ENCODE measurements at places on chromosomes 7 and 10.

DNA sequence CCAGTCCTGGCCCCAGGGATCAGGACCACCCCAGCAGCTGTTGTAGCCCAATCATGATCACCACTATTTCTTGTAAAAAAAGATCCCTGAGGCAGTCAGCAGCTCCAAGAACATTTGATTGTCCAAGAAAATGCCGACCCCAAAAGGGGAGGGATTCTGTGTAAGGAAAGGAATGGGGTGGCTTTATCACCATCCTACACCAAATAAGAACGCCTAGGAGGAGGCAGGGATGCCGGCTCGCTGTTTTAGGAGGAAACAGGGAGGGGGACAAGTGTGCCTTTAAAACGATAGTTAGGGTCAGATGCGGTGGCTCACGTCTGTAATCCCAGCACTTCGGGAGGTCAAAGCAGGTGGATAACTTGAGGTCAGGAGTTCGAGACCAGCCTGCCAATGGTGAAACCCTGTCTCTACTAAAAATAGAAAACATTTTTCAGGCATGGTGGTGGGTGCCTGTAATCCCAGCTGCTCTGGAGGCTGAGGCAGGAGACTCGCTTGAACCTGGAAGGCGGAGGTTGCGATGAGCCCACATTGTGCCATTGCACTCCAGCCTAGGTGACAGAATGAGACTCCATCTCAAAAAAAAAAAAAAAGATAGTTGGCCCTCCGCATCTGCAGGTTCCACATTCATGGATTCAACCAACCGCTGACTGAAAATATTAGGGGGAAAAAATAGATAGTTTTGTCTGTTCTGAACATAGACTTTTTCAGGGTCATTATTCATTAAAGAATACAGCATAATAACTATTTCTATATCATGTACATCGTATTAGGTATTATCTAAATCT is 63.6 kb downstream of the PDIA4 start:
- DNase-seq, result no peak

DNA sequence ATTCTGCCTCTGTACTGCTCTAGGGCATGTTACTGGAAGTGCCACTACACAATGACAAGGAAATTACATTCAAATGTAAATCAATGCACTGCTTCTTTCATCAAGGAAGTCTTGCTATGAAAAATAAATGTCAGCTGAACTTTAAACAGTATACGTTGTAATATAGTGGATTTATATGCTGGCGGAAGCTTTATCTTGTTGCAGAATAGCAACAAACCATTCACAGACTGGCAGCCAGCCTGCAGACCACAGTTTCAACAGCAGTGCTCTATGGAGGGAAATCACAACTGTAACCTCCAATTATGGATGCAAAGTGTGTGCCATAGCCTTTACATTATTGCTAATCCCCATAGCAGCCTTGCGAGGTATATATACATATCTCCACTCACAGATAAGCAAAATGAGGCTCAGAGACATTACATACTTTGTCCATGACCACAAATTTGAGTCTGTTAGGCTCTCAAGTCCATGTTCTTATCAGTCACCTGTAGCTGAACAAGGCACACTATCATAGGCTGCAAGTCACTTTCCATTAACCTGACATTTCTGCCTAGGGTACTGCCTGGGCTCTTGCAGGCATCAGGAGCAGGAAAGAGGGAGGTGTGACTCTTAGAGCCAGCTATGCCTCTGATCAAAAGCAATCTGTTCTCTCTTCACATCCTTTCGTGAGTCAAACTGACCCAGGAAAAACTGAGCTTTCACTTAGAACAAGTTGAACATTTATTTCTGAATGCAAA is 22.6 kb downstream of the COL28A1 start:
- no peak for DNase-seq

GRCh38 chr7:41738336-41738735 is 35.4 kb upstream of the INHBA start:
- no peak for DNase-seq

GRCh38 chr7:98085674-98086073 is 21.0 kb upstream of the LMTK2 start:
- DNase-seq, result no peak

- no peak for DNase-seq
Observed at GRCh38 chr10:878895-879294, 52.6 kb downstream of the LARP4B start.

DNA sequence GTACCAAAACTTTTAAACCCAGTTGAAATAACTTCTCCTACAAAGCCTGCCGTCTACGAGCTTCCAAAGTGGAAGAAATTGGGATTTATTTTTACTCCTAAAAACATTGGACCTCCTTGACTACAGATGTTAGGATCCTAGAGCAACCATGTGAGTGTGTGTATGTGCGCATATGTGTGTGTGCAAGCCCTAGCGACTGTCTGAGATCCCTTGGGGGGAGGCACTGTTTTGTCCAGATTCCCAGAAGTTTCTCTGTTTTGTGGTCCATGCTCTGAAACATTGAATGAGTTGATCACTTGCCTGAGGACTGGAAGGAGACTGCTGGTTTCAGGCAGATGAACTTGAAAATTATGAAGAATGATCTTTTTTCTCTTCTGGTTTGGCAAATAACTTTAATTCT is 312.3 kb upstream of the ZNF32 start:
- DNase-seq, result no peak

DNA sequence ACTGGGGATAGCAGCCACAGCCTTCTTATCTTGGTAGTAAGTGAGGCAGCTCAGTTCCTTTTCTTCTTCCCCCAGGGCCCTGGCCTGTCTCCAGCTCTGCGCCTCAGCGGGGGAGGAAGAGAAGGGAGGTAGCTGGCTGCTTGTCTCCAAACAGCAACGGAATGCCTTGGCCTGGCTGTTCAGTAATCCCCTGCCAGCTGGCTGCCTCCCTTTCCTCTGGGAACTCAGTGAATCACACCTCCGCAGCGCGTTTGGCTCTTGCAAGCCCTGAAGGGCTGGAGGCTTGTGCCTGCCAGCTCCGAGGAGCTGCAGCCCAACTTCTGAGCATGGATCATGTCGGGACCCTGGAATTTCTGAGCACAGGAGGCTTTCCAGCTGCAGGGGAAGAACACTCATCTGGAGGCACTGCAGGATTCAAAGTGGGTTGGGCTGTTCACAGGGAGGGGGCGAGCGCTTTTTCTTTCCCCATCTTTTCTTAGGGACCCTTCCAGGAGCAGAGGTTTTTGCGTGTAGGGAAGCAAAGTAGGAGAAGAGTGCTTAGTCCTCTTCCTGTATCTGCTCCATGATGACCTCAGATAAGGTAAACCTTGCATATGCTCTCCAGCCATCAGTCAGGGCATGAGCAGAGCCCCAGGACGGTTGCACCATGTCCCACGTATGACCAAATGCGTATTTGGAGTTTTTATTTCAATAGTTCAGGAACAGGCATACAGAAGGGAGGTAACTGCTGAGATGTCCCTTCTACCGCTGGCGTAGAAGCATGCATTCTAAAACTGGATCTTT is 253.2 kb upstream of the INHBA start:
- peak; percentile 81 for DNase-seq

GRCh38 chr7:6317797-6318438 is 45.5 kb upstream of the CYTH3 start:
- DNase-seq, result peak; percentile 33

DNA sequence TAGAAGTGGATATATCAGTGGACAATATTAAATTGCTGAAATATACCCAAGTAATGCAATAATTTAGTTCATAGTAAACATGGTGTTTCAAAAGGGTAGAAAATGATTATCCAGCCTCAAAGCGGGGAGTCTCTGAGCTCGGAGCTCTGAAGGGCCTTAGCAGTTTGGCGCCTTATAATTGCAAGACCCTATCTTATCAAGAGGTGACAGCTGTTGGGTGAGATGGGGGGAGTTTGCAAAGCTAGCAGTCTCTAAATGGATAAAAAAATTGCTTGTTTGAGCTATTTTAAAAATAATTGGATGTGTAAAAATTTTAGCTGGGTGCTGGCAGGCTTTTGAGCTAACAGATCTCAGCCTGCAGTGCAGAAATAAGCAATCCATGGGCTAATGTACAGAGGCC is 219.2 kb downstream of the CCSER2 start:
- no peak for DNase-seq

- no peak for DNase-seq
Observed at GRCh38 chr7:136104269-136104603, 127.1 kb upstream of the MTPN start.

GRCh38 chr10:93821051-93821772 is 63.5 kb downstream of the LGI1 start:
- no peak for DNase-seq

DNA sequence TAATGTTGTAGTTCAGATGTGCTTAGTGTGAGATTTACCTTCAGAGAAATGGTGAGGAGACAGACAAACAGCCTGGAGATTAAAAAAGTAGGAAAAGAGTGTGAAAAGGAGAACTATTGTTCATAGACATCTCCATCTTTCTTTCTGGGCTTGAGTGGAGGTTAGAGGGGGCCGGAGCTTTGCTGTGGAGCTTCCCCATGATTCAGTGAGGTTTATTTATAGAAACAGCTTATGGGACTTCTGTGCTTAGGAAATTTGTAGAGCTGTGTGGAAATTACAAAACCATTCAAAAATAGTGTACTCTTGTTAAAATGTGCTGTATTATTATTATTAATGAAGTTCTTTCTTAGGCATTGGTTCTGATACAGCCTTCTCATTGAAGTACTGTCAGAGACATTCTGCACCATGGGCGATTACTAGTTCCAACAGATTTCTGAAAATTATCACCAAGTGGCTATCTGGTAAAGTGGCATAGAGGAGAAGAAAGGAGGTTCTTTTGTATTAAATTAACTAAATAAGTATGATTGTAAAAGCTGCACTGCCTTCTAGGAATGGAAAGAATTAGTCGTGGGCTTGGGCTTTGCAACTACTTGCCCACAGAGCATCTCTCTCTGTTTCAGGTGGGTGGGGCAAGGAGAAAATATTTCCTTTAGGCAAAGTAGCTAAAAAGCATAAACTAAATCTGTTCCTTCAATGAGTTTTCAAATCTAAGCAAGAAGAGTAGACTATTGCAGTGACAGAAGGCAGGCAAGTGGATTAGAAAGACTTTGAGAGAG is 8.7 kb upstream of the TCAF1 start:
- no peak for DNase-seq

DNA sequence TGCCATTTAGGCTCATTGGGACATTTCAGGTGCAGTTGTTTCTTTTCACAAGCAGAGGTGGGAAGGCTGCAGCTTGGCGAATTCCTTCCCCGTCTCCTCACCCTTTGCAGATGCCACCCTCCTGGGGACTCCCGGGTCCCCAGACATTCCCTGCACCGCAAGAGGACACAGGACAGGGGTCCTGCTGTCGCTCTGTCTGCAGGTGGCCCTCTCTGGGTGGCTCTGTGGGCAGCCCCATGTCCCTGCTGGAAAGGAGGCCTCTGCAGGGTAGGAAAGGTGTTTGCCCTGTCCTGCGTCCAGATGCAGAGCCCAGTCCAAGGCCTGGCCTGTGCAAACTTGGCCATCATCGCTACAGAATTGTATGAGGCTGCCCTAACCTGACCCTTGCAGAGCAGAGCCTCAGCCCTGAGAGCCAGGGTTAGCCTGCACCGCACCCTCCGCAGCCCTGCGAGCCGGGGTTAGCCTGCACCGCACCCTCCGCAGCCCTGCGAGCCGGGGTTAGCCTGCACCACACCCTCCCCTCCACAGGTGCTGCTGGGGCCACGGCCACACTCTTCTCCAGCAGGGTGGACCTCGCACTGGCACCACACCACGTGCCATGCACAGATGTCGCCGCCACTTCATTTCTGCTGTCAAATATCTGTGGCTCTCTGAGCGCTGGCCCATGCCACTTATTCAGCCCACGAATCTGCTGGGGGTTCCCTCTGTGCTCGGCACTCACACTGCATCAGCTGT is 61.0 kb downstream of the CFAP46 start:
- DNase-seq, result no peak

GRCh38 chr7:135994466-135995205 is 17.5 kb upstream of the MTPN start:
- DNase-seq, result no peak

DNA sequence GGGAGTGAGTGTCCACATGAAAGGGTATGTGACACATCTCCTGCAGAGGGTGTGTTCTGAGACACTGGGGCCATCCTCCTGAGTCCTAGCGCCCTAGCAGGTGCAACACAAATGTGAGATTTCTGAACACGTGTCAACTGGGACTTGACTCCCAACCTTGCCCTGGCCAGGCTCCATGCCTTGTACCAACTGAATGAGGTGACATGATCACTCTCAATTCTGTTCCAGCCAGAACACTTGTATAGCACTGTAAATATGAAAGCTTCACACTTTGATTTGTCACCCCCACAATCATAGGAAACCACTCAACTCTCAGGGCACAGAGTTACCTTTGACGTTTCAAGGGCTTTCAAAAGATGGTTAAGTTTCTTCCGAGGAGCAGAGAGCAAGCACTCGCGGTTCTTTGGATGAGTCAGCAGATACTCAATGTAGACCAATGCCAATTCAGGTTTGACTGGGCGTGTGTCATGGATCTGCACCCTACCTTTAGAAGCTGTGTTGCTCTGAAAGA is 48.6 kb downstream of the NCAPG2 start:
- no peak for DNase-seq

DNA sequence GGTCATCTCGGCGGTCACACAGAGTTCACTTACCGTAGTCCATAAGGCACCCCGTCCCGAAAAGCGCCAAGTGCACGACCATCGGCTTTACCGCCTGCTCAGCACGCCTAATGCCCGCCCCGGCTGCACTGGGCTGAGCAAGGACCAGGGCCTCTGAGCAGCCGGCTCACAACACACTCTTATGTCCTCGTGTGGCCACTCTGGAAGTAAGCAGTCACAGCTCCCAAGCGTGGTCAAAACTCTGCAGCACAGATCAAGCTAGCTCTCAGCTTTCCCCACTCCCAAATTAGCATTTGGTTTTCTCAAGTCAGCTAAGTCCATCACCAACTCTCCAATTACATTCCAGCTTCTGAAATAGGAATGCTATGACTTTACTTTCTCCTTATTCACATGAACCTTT is 57.7 kb downstream of the MAD1L1 start:
- DNase-seq, result no peak

DNA sequence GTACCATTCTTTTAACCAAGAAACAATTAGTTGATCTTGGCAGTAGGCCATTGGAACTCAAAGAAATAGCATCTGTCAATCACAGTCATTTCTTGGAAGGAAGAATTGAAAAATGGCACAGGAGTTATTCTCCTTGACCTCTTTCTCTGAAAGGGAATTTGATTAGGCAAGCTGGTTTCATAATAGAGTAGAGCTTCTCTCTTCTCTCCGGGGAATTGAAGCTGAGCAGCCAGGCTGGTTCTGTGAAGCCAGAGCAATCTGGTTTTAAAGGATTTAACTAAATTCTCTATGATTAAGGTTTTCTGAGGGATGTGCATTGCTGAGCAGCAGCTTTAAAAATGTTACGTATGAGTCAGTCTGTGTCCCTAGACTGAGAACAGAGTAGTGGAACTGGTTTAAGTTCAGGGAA is 70.2 kb downstream of the AHCYL2 start:
- DNase-seq, result no peak

- no peak for DNase-seq
Observed at GRCh38 chr7:145779140-145779539, 337.5 kb upstream of the CNTNAP2 start.

DNA sequence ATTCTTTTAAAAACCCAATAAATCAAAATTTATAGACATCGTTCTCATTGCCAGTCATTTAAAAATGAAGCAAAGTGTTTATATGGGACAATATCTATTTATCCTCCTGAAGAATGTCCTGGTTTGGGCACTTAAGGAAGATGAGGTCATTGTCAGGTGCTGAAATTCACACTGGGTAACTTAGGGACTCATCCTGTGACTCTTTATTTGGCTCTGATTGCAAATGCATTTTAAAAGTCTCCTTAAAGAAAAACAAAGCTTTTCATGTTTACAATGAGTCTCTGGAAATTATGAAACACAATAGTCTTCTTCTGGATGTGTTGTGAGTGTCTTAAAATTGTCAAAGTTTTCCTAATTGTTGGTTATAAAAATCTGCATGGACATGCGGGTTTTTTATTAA is 69.5 kb upstream of the GPR158 start:
- DNase-seq, result no peak

Data from iPS-NIHi11 (cell line).